ENCODE measurements at places on chromosomes 1 and 21.

DNA sequence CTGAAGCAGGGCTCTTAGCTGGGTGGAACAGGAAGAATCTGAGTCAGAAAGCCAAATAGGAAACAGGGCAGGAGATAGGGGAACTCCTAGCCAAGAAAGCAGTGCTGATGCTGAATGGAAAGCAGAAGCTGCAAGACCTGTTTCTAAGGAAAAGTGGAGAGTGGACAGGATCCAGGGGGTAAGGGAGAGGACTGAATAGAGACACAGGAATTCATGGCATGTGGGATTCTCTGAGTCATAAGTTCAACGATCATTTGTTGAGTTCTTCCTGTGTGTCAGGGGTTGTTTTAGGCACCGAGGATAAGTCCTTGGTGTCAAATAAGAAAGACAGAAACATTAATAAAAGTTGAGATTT is 153.8 kb upstream of the FGGY start:
- DNase-seq, result no peak

- DNase-seq, result peak; percentile 60
Measured at GRCh38 chr1:153881751-153882150, 41.0 kb downstream of the GATAD2B start.

GRCh38 chr1:20634594-20635084 is 1.4 kb downstream of the PINK1 start:
- DNase-seq, result peak; percentile 12

- DNase-seq, result no peak
Measured at GRCh38 chr1:89754518-89754917, 66.3 kb upstream of the LRRC8D start.

- DNase-seq, result no peak
Measured at GRCh38 chr1:89990976-89991831, 3.7 kb upstream of the ZNF326 start.

DNA sequence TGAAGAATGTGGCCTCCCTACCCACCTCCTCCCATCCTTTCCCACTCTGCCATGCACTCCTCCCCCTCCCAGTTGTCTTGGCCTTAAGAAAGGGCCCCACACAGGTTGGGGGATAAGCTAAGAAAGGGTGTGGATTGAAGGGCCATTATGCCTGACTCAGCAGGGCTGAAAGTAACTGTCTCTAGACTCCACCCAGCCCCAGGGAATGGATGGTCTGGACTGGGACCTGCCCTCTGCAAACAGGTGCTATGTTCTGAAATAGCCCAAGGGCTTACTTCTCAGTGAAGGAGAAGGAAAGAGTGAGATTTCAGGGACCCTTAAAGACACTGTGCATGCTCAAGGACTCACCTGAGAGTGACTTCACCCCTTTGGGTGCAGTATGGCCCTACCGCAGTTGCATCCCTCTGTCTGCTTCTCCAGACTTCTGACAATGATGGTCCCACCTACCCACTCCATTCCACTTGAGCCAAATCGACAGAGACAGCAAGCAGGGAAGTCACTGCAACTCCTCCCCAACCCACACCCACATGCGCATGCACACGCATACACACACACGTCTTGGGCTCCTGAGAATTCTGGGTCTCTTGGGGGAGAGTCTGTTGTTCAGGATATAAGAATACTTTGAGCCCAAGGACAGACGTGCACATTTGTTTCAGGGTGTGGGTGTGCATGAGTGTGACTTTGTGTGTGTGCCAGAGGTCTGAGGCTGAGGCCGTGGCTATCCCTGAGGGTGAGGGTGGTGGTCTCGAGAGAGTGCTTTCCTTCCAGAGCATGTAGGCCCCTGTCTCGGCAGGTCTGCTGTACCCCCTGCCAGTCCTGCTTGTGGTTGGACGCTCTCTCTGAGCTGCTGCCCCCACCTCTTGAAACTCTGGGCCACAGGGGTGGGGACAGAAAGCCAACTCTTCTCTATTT is 231.9 kb downstream of the PTPRU start:
- DNase-seq, result no peak

DNA sequence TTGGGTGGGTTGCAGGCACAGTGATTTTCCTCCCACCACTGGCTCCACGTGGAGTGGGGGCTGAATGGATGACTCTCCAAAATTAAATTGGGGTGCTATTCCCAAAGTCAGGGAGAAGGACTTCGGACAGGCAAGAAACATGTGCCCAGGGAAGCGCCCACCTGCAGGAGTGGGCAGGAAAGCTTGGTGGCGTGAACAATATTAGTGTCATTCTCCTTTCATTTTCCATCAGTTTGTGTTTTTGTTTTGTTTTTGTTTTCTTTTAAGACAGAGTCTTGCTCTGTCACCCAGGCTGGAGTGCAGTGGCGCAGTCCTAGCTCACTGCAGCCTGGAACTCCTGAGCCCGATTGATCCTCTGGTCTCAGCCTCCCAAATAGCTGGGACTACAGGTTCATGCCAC is 30.1 kb downstream of the TOMM20 start:
- DNase-seq, result no peak

GRCh38 chr1:202143768-202144401 is 652 bp downstream of the ARL8A start:
- DNase-seq, result no peak

GRCh38 chr1:155003227-155003765 is 694 bp downstream of the ZBTB7B start:
- DNase-seq, result no peak

- peak; percentile 74 for DNase-seq
Measured at GRCh38 chr1:17239420-17239819, 9.5 kb upstream of the PADI3 start.

- DNase-seq, result no peak
Measured at GRCh38 chr1:109901524-109902145, 9.0 kb upstream of the CSF1 start.

- DNase-seq, result no peak
Measured at GRCh38 chr21:44006017-44006619, 6.0 kb upstream of the TRAPPC10 start.

DNA sequence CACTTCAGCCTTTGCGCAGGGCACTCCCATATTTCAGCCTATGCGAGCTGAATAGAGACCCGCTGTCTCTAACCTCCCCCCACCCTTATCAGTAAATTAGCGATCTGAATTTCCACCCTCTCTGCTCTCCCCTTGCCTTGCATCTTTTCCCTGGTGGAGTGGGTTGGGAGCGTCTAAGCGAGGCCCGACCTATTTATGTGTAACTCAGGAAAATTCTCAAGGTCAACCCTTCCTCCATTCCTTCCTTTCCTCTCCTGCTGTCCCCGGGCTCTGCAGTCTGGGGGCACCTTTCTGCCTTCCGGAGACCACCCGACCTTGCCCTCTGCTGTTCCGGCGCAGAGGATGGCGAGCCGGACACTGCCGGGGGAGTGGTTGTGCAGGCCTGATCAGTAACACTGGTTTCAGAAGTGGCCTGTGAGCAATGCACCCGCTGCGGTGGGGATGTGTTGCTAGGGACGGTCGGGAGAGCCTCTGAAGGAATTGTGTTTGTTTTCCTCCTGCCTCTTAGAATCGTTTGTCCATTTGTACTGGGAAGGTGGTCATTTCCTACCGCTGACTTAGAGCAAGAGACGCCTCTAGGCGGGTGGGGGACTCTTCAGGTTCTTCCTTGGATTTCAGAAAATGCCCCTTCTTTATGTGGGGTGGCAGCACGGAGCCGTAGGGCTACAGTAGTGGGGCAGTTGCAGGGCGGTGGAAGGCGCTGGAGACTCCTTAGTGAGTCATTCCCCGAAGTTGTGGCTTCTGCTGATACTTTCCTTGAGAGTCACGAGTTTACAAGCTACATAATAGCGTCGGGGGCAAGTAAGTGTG is 513 bp downstream of the MGST3 start:
- no peak for DNase-seq

DNA sequence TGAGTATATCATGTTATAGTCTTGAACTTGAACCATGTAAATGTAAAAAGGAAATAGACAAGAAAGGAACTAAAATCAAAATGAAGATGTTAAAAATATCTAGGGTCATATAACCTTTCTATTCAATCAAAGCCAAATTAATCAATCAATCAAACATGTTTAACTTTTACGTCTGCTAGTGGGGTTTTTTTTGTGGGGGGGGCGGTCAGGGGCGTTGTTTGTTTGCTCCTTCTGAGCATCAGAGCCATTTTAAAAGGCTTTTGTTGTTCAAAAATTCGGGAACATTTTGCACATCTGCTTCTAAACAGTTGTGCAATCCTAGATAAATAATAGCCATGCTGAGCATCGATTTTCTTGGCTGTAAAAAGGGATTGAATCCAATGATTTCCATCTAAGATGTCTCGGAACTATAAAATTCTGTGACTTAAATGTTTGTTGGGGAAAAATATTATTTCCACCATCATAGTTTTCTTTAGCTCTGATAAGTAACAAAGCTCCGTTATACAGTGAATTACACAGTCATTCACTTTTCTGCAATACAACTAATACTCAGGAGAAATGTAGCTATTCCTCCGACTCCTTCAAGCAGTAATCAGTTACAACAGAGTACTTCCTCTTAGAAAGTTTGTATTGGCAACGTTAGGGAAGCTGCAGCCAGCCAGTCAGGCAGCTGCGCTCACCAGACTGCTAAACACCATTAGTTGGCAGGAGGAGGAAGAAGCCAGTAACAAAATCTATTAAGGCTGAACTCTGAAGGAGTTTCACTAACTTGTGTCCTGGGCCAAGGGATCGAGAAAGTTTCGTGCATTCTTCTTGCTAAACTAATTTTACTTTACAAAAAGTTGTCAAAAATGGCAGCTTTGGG is 2.2 kb downstream of the SPATA6 start:
- DNase-seq, result no peak

DNA sequence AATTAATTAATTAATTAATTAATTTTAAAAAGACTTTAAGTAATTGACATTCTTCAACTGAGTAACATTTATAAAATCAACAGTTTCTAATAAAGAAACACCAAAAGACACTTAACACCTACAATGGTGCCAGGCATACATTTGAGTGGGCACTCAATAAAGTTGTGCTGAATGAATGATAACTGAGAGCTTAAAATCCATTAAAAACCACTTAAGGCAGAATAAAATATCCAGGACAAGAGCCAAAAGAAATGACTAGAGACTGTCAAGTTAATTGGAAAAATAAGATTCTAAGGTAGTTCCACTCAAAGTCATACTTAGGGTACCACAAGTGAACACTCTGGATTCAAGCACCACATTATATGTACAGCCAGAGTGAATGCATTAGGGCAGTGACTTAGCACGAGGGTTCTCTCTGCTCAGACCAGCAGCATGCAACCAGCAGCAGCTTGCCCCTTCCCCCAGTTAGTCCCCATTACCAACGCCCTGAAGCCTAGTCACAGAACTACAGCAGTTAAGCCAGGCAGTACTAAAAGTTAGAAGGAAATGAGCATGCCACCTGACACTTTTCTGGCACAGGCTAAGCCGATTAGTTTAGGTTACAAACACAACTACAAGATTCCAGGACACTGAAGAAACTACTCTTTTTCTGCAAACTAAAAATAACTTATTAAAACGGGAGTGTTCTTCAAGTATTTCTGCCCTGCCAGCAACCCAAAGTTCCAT is 46.5 kb downstream of the LUZP1 start:
- no peak for DNase-seq

- no peak for DNase-seq
Measured at GRCh38 chr1:21184276-21184675, 7.6 kb upstream of the EIF4G3 start.

GRCh38 chr1:14820295-14821085 is 222.0 kb downstream of the KAZN start:
- no peak for DNase-seq

- no peak for DNase-seq
Measured at GRCh38 chr1:182338806-182339370, 52.7 kb downstream of the GLUL start.

- DNase-seq, result no peak
Measured at GRCh38 chr1:2236695-2237677, 8.9 kb downstream of the SKI start.

DNA sequence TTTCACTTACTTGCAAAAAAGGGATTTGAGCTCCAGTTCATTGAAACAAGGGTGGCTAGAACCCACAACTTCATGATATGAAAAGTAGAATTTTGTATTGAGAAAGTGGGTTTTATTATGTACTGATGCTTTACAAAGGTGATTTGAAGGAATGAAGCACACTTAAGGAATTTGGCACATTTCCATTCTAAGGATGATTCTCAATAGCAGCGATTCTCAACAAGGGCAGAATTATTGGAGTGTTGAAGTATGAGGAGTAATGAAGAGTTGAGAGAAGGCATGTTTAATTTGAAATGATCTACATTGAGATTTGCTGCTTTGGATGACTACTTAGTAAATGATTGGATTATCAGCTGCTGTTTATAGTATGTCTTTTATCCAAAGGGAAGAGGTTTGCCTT is 54.7 kb downstream of the FNBP1L start:
- DNase-seq, result no peak

DNA sequence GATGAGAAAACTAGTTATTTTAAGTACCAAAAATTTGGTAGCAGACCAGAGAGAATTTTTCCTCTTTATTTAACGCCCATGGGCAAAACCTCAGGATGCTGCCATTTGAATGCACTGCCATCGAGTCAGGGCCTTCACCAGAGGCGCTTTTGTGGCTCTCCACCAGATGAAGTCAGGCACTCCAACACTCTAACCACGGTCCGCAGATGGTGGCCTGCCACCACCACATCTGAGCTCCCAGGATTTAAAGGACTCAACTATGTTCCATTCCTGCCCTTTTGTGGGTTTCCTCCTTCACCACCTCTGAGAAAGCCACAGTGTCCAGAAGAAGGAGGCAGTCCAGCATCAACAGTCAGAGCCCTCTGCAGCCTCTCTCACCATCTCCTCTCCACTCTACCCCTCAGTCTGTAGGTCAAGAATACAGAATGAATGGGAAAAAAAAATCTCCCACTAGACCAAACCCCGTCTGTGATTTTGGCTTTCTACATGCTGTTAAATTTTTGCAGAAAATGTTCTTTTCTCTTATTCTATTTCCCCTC is 647.4 kb downstream of the USP25 start:
- no peak for DNase-seq
